Fibroblast of skin of right quadriceps (primary cell): ENCODE measurements at places on chromosomes 12 and 14.
A peak's percentile ranks its signal among the peaks of the same experiment; 100 is the strongest.

DNA sequence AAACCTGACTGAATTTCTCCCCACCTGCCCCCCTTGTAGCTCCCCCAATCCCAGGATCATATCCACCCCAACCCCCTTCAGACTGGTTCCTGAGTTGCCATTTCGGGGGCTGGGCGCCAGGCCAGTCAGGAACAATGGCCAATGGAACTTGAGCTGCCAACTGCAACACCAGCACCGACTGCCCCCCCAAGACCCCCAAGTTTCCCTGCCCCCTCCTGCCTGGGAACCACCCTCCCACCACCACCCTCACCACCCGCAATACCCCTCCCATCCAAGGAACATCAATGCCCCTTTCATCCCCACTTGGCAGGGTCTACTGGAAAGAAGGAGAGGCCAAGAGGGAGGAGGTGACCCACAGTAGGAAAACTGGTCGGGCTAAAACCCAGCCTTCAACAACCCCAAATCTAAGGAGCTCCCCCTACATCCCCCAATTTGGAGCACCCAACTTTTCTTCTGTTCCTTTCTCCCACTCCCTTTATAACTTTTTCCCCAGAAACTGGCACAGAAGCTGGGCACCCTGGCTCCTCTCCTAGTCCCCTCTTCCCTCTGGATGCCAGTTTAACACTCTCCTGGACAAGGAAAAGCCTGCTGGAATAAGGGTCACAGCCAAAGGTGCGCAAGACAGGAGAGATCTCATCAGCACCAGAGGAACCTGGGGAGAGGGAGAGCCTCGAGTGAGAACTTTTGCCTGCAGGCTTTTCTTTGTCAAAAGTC lies 1.6 kb upstream of the NDRG2 start:
- no peak for DNase-seq

GRCh38 chr12:50375802-50376201 lies 20.6 kb downstream of the FAM186A start:
- DNase-seq: no peak

- peak; percentile 96 for DNase-seq
Observed at GRCh38 chr12:14260011-14260993, 105.2 kb upstream of the ATF7IP start.

DNA sequence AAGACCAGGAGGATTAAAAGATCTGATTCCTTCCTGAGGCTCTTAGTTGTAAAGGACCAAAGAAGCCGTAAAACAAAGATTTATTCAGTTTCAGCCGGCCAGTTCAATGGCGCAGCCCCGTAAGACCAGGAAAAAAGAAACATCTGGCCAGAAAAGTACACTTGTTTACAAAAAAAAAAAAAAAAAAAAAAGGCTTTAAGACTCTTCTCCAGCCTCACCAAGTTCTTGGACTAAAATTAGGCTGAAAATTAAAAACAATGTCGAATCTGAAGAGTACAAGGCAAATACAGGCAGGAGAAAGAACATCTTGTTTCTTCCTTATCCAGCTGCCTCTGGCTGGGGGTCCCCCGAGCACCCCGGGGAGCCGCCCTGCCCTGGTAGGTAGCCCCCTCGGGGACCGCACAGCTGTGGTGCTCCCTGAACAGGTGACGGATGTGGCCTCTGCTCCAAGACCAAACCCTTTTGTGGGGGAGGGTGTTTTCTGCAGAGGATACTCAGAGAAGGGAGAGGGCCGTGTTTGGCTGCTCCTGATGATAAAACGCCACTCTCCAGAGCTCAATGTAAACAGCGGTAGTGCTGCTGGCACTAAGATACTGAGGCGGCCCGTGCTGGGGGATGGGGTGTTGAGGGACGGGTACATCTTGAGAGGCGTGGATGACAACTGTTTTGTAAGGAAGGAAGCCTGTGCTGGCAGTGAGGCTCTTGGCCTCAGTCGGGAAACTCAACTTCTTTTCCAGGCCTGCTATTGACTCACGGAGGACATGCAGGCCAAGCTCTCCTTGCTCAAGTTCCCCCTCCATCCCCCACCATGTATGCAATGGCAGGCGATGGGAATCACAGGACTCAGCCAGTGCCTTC lies 201.0 kb upstream of the DIO3 start:
- no peak for DNase-seq

GRCh38 chr14:95564060-95564459 lies 29.2 kb downstream of the GLRX5 start:
- DNase-seq: no peak

DNA sequence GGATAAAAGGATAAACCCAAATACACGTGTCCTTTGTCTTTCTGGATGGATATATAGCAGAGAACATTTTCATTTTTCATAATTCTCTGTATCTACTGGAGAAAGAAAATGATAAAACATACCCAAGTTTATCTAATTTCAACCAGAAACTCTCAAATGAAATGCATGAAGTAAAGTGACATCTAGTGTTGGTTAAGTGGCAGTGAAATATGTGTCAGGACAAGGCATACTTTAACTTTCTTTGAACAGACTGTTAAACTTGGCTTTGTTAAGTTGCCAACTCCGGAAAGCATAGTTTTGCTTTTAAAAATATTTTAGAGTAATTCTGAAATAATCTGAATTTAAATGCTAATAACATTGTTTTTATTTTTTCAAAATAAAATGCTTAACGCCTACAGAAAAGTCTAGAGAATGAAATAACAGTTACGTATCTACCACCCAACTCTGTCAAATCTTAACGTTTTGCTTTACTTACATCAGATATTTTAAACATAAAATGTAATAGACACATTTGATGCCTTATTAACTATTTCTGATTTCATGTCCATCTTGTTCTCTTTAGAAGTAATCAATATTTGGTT lies 25.2 kb upstream of the NTN4 start:
- DNase-seq: peak; percentile 36

DNA sequence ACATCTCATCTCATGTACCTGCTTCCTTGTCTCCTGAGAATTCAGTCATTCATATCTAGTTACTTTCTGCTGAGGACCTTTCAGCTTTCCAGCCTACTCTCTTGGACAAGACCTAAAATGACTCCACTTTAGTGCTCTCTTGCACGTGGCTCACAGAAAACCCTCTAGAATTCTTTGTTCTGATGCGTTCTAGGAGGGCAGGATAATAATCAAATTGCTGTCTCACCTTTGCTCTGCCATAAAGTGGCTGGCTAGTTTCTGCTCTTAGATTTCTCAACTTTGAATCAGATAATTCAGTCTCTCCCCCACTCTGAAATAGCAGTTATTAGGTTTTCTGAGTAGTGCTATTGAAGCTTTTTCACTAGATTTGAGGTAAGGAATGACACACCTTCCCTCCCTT lies 429.5 kb upstream of the FBXO33 start:
- DNase-seq: no peak

DNA sequence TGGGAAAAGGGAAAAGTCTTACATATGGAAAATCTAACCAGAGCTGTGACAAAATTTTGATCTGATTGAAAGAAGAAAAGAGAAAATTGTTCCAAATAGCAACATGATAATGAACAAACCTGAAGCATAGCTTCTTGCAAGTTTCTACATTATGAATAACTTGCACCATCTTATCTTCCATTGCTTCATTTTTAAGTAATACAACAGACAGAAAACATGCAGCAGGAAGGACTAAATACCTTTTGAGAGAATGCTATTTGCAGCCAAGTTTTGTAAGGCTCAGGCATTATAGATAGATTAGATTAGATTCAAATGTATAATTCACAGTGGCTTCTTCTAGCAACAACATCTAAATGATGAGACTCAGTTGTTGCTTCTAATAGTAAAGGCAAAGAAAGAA lies 441.4 kb downstream of the AEBP2 start:
- DNase-seq: no peak

- DNase-seq: no peak
Observed at GRCh38 chr12:91870872-91871707, 274.6 kb downstream of the BTG1 start.

DNA sequence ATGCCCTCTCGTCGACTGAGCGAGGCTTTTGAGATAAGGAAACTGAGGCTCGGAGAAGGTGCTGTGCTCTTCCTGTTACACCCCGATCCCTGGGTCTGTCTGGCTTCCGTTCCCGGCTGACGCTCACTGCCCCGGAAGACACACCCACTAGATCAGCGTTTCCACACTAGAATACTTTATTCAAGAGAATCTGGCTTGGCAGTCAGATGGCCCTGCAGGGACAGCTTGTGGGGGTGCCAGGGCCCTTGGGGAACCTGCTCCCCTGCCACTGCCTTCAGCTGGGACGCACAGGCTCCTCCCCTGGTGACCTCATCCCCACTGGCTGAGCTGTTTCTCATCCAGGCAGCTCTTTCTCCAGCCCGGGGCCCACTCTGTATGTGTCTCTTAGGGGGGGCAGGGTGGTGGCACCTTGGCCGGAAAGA lies 13.7 kb downstream of the PGF start:
- DNase-seq: peak; percentile 47

DNA sequence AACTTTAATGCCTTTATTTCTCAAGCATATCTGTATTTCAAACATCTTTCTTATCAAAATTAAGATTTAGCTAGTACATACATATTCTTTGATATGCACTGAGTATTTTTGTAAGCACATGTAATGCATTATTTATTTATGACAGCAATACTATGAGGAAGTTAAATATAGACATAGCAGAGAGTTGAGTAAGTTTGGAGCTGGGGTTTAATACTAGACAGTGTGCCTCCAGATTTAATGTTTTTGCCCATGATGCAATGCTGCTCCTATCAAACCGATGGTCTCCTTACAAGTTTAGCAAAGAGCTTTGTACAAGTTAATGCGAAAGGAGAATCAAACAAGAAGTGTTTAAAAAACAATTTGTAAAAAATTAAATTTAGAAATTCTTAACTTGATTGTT lies 826.6 kb upstream of the MGAT4C start:
- DNase-seq: peak; percentile 5

- peak; percentile 62 for DNase-seq
Observed at GRCh38 chr14:75417674-75418073, 10.1 kb upstream of the JDP2 start.

- DNase-seq: no peak
Observed at GRCh38 chr12:69932154-69932553, 107.1 kb downstream of the MYRFL start.

DNA sequence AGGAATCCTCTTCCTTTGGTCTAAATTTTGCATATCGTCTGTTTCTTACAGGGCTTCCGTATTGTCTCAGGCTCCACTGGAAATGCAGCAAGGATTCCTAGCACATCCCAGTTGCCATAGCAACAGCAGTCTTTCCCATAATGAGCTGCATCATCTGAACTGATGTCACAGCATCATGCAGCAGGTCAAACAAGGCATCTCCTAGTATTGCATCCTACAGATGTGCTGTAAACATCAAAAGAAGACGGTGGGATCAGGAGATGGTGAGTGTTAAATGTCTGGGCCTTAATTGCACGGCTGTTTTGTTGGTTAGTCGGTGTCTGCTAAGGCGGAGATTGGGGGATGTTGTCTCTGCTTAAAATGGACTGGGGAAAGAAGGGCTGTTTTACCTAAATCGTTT lies at the start of gene AKAP6:
TSS of gene AKAP6 (plus strand) at position 153 of the 400 bp plus-strand sequence. CDS start 104,196 bp downstream, outside the sequence.
- no peak for DNase-seq

DNA sequence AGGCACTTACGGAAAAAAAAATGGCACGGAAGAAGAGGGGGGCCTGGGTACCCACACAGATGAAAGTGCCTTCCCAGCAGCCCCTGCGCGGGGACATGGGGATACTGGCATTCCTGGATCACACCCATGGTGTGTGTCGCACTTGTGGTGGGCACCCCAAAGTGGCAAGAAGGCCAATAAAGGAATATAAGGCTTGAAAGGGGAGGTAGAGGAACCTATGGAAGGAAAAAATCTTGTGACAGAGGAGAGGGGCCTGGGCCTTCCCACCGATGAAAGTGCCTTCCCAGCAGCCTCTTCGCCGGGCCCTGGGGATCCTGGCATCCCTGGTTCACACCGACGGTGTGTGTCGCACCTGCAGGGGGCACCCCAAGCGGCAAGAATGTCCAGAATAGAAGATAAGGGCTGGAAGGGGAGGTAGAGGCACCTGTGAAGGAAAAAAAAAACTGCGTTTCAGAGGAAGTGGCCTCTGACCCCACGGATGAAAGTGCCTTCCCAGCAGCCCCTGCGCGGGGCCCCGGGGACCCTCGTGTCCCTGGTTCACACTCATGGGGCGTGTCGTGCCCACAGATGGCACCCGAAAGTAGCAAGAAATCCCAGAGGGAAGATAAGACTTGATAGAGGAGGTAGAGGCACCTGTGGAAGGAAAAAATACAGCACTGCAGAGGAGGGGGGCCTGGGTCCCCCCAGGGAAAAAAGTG lies 284.0 kb downstream of the ALG10 start:
- DNase-seq: no peak

DNA sequence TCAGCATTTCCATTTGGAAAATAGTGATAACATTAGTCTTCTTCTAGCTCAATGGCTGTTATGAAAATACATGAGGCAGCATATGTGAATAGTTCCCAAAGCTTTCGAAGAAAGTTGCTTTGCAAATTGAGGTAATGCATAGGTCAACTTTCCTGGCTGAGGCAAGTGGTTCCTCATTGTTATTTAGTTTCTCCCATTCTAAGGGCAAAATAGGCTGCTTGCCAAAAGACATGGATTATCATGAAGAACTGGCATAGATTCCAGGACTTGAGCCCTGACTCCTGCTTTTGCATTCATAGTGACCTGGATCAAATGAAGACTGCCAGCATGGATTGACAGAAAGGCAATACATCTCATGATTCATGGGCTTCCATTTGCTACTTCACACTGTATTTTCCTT lies 35.7 kb downstream of the LRFN5 start:
- DNase-seq: no peak

- DNase-seq: no peak
Observed at GRCh38 chr12:47437570-47437969, 268.3 kb downstream of the RPAP3 start.

DNA sequence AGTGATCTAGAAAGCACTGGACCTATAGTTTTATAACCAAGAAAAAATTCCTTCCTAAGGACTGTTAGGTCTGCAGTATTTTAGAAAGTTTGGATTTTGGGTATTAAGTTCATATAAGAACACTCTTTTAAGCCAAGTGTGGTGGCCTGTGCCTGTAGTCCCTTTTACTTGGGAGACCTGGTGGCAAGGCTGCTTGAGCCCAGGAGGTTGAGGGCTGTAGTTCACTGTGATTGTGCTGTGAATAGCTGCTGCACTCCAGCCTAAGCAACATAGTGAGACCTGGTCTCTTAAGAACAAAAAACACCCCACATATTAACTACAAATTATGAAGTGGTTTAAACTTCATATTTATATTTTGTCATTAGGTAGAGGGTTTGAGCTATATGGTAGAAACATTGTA lies 9.7 kb downstream of the DNM1L start:
- DNase-seq: no peak

GRCh38 chr12:50258167-50258551 lies 25.2 kb downstream of the LIMA1 start:
- DNase-seq: no peak

DNA sequence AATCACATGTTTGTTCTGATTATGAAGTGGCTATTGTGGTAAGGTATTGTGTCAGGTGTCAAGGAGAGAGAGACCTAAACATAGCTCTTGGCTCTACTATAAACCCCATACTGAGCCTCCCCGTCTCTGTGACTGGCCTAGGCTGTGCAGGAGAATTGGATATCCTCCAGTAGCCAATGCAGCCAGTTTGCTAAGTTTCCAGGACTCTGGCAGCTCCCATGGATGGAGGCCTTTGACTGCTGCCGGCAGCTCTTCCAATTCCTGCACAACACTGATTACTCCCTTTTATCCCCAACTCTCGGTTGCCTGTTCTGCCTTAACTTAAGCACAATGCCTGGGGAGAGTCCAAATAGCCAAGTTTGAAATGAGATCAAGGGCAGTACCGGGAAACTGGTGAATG lies 59.3 kb downstream of the ABCC9 start:
- no peak for DNase-seq
